ENCODE measurements at places on chromosomes 4 and X. TPM values are rescaled to one million over a fixed set of nuclear protein-coding genes. Genes with fewer than 3 reads are reported as not detected.

- peaks cover 17% of the 10 kb centered on the region for H3K4me1 ChIP-seq
- peak; percentile 8 for DNase-seq
- no peaks in the 10 kb centered on the region for H3K36me3 ChIP-seq
- peaks cover 6% of the 10 kb centered on the region for H3K27me3 ChIP-seq
- peak overlapping the region; percentile 93 for H3K27ac ChIP-seq
Observed at GRCh38 chrX:102154900-102155805, 624 bp downstream of the BEX5 start.

- H3K27ac ChIP-seq, result no peak overlapping the region
- H3K4me1 ChIP-seq, result no peaks in the 10 kb centered on the region
- H3K27me3 ChIP-seq, result no peaks in the 10 kb centered on the region
- no peak for DNase-seq
Observed at GRCh38 chr4:135065366-135065765, 863.8 kb upstream of the PABPC4L start.

- no peaks in the 10 kb centered on the region for H3K27me3 ChIP-seq
- H3K4me3 ChIP-seq, result no peak overlapping the region
- H3K4me1 ChIP-seq, result no peaks in the 10 kb centered on the region
Observed at GRCh38 chrX:29225670-29226069, 638.4 kb downstream of the IL1RAPL1 start.

DNA sequence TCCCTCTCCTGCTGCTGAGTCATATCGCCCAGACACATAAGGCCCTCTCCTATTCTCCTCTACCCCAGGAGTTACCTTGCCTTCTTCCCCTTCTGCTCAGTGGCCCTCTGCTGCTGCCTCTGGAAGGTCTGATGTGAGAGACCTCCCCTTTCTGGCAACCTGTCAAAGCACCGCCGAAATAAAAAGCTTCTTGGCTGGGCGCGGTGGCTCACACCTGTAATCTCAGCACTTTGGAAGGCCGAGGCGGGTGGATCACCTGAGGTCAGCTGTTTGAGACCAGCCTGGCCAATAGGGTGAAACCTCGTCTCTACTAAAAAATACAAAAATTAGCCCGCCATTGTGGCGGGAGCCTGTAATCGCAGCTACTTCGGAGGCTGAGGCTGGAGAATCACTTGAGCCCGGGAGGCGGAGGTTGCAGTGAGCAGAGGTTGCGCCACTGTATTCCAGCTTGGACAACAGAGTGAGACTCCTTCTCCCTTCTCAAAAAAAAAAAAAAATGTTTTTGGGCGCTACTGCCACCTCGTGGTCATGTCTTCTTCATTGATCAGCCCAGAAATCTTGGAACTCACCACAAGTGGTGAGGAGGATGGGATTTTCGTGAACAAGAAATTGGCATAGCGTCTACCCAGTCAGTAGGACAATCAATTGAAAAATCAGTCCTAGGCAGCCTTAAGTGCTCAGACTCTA lies 8.6 kb upstream of the ZXDA start:
- H3K4me1 ChIP-seq, result no peaks in the 10 kb centered on the region
- no peaks in the 10 kb centered on the region for H3K27me3 ChIP-seq
- peak; percentile 8 for DNase-seq
- no peaks in the 10 kb centered on the region for H3K36me3 ChIP-seq

DNA sequence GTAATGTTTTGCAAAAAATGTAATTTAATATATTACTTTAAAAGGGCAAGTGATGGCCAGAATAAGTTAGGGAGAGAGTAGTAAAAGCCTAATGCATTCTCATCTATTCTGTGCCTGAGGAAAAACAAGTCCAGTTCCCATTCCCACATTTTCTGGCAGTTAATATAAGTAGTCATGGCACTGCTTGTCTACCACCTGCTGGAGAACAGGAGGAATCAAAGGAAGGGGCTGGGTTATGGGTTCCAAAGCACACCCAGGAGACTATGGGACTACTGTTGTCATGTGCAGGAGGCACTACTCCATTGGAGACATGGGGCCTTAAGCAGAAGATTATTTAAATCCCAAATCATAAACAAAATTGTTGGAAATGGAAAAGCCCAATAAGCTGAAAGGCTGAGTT lies 2618.6 kb downstream of the ARAP2 start:
- H3K36me3 ChIP-seq, result no peaks in the 10 kb centered on the region
- H3K4me3 ChIP-seq, result no peak overlapping the region
- DNase-seq, result no peak

- no peaks in the 10 kb centered on the region for H3K27me3 ChIP-seq
- H3K4me3 ChIP-seq, result no peak overlapping the region
- no peaks in the 10 kb centered on the region for H3K36me3 ChIP-seq
Observed at GRCh38 chr4:121226362-121226761, 62.2 kb upstream of the TNIP3 start.

GRCh38 chr4:68451246-68452211 lies 4.3 kb downstream of the TMPRSS11E start:
- H3K36me3 ChIP-seq, result no peaks in the 10 kb centered on the region
- peaks cover 13% of the 10 kb centered on the region for H3K4me1 ChIP-seq
- peaks cover 4% of the 10 kb centered on the region for H3K27me3 ChIP-seq
- DNase-seq, result no peak
- H3K27ac ChIP-seq, result no peak overlapping the region

DNA sequence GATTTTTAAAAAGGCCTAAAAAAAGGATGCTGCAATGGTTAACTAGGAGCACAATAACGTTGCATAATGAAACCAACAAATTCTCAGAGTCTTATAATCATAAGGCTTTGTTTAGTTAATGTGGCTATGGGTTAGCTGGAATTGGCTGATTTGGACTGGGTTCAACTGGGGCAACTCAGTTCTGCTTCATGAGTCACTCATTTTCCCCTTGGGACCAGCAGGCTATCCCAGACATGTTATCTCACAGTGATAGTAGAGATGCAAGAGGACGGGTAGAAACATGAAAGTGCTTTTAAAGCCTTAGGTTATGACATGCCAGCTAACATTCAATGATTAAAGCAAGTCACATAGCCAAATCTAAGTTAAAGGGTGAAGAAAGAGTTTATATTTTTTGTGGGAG lies 189.2 kb upstream of the GK2 start:
- H3K27me3 ChIP-seq, result no peaks in the 10 kb centered on the region
- no peak overlapping the region for H3K4me3 ChIP-seq
- no peak overlapping the region for H3K27ac ChIP-seq
- DNase-seq, result no peak
- no peaks in the 10 kb centered on the region for H3K36me3 ChIP-seq

DNA sequence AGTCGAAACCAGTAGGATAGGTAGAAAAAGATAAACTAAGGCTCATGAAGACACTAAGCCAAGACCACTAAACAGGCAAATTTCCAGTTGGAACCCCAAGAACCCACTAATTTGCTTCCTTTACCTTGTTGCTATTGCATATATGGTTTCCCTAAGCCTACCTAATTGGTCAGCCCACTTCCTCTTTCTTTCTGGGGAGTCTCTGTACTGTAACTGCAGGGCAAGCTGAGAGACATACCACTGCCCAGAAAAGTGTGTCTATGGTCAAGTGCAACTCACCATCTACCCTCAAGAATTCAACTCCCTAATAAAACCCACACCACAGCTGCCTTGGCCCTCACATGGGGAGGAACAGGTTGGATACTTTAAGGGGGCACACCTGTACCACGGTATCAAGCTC lies 28.6 kb downstream of the IDS start:
- H3K36me3 ChIP-seq, result peaks cover 17% of the 10 kb centered on the region
- H3K27me3 ChIP-seq, result no peaks in the 10 kb centered on the region
- H3K4me3 ChIP-seq, result no peak overlapping the region

DNA sequence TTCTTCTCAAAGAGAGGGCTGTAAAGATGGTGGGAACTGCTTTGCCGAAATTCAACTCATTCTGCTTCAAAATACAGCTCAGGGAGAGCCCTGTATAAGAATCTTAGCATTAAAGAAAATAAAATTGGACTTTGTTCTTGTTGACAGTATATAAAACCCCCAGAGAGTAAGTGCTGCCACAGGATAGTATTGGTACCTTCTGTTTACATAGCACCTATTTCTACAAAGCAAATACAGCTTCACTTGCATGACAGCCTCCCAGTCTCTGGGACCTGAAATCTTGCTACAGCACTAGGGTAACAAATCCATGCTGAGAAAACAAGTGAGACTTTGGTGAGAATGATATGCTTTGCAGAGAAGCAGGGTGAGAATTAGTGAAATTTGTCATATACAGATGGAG lies 428.6 kb downstream of the ADGRL3 start:
- no peak overlapping the region for H3K27ac ChIP-seq
- no peaks in the 10 kb centered on the region for H3K4me1 ChIP-seq
- H3K36me3 ChIP-seq, result no peaks in the 10 kb centered on the region
- DNase-seq, result no peak

DNA sequence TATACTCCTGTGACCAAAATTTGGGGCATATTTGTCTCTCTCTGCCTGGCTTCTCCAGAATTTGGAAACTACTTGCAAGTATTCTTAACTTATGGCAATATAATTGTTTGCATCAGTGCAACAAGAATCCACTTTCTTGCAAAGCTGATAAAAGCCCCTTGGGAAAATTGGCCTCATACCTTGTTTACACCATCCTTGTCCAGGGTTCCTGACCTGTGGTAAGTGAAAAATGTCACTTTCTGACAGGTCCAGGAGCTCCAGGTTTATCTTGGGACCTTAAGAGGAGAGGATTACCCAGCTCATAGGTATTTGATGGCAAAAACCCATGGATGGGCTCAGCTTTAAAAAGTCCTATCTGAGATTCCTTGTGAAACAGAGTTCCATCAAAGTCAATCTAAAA lies 29.3 kb upstream of the CXCL13 start:
- DNase-seq, result no peak
- no peaks in the 10 kb centered on the region for H3K36me3 ChIP-seq

DNA sequence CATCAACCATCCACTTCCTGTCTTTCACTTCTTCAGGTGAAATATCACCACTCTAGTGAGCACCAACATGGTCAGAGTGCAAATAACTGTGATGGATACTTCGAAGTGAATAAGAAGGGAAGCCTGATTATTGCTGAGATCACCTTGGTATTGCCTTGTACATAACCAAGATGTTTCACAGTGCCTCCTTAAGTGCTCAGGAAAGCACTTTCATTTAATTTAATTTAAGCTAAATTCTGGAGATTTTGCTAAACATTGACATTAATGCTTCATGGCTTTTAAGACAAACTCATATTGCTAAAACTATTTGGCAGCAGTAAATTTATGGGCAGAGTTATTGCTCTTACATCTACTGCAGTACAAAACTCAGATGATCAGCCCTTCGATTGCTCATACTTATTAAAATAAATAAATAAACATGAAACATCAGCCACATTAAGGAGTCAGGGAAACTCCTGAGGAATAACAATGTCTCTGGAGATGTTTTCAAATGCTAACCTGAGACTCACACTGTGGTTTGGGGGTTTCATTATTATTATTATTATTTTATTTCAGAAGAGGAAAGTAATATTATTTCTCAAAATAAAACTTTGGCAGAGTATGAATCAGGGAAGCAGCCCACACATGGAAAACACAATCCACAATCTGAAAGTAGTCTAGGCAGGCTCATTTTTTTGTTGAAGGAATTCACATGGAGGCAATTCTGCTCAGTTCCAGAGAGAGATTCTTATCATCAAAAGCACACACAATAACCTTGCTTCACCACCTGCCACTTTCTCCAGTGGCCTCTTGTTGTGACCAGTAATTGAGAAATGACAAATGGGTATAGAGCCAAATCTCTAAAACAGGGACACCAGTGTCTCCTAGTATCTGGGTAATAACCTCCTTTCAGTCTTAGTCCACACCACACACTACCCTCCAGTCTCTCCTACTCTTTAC lies 344.2 kb downstream of the MAPK10 start:
- no peak overlapping the region for H3K27ac ChIP-seq
- no peak overlapping the region for H3K4me3 ChIP-seq
- H3K27me3 ChIP-seq, result no peaks in the 10 kb centered on the region

DNA sequence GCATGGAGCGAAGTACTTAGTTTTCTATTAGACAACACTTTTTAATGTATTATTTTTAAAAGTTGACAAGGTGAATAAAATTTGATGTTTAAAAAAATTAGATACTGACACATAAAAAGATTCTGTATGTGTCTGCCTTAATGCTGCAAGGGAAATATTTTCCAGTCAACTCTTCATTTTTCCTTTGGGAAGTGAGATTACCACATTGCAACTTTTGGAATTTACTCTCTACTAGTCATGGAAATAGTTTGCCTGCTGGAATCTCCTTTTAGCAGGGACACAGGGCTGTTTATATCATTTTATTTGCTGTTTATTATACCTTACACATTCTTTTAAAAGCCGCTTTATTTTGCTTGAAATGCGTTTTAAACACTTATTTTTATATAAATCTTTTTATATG lies 135.1 kb downstream of the MID1 start:
- no peak overlapping the region for H3K4me3 ChIP-seq
- DNase-seq, result no peak
- no peaks in the 10 kb centered on the region for H3K4me1 ChIP-seq

DNA sequence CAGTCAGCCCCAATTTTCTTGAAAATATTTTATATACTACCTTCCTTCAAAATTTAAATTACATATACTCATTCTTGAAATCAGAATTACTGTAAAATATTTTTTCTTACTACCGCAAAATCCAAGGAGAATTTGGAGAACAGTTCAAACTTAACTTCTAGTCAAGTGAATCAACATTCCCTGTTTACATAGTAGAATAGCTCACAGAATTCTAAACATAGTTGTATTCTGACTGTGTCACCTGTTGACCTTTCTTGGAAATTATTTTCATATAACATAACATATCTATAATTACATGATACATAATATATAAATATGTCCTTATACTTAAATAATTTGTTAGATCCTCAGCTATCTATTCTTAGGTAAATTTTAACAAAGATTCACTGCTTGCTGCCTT lies 31.0 kb upstream of the FGF5 start:
- H3K36me3 ChIP-seq, result no peaks in the 10 kb centered on the region
- no peak overlapping the region for H3K27ac ChIP-seq
- no peak overlapping the region for H3K4me3 ChIP-seq
- peaks cover 9% of the 10 kb centered on the region for H3K27me3 ChIP-seq
- no peaks in the 10 kb centered on the region for H3K4me1 ChIP-seq

- peaks cover 8% of the 10 kb centered on the region for H3K36me3 ChIP-seq
- no peaks in the 10 kb centered on the region for H3K27me3 ChIP-seq
- H3K4me1 ChIP-seq, result no peaks in the 10 kb centered on the region
- no peak overlapping the region for H3K27ac ChIP-seq
- DNase-seq, result no peak
Observed at GRCh38 chrX:110025395-110025794, 22.5 kb downstream of the TMEM164 start.

GRCh38 chrX:154013614-154014360 lies 5.9 kb downstream of the IRAK1 start:
- H3K4me1 ChIP-seq, result peaks cover 18% of the 10 kb centered on the region
- peak overlapping the region; percentile 36 for H3K27ac ChIP-seq
- H3K27me3 ChIP-seq, result no peaks in the 10 kb centered on the region
- H3K4me3 ChIP-seq, result no peak overlapping the region
- DNase-seq, result peak; percentile 41

ARHGAP36 gene
- total RNA-seq, result not detected

ZDHHC9 gene
- total RNA-seq, result 4.2 TPM

CTAG1B gene
- not detected for total RNA-seq
